ENCODE measurements at places on chromosomes 6 and 20. TPM values are rescaled to one million over a fixed set of nuclear protein-coding genes. Genes with fewer than 3 reads are reported as not detected.

GGTLC1 gene
- not detected for total RNA-seq

DPPA5 gene
- total RNA-seq: not detected

- DNase-seq: no peak
These were observed 11.0 kb downstream of the DDR1 start for GRCh38 chr6:30895343-30895742.

DNA sequence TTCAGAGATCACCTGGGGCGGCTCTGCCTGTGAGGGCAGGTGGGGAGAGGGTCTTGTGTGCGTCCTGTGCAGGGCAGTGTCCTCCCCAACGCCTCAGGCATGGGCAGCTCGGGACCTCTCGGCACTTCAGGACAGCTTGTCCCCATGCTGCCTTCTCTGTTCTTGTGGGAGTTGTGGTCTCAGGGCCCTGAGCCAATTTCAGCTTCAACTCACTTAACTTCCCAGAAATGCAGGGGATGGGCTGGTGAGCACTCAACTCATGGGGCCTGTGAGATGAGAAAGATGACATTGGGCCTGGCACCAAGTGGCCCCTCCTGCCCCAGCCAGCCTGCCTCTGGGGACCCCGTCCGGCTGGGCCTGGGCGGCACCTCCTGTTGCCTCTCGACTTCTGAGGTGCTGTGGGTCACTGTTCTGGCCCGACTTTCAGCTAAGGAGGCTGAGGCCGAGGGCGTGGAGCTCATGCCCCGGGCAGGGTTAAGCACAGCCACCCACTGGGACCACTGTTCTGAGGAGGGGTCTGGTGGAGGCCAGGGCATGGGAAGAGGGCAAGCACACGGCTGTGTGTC, 6.7 kb downstream of the RGS19 start:
- no peak for DNase-seq

All from HepG2 (cell line).